ENCODE measurements at places on chromosomes 1 and 21.

DNA sequence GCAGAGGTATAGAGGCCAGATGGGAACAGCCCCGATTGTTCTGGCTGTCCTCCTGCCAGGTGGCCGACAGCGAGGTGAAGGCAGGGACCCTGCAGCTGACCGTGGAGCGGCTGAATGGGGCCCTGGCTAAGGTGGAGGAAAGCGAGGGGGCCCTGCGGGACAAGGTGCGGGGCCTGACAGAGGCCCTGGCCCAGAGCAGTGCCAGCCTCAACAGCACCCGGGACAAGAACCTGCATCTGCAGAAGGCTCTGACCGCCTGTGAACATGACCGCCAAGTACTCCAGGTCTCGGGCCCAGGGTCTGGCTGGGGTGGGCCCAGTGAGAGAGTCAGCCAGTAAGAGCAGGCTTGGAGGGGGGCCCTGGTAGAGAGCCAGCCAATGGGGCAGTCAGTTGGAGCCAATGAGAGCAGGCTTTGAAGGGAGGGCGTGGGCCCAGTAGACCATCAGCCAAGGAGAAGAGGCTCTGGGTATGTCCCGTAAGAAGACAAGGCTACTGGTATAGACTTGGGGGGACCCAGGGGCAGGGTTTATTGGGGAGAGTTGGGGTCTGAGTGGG is 11.3 kb downstream of the MFAP2 start:
- DNase-seq = no peak

DNA sequence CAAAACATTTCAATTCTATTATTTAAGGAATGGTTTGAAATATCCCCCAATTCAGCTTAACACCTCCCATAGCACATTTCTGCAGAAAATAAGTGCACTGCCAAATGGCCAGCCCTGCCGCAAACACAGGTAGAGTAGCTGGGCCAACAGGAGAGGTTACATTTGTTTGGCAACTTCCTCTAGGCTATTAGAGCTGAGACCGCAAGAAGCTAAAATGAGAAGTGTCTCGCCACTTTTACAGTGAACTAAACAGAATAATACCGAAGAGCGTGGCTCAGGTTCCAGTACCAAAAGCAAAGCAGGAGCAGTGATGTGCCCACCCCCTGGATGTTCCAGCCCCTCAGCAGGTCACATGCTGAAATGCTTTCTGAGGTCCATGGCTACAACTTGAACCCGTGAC is 154.5 kb upstream of the PKN2 start:
- no peak for DNase-seq

GRCh38 chr1:53465023-53465957 is 6.1 kb downstream of the DMRTB1 start:
- DNase-seq = peak; percentile 13

GRCh38 chr1:110240476-110241210 is 30.5 kb downstream of the KCNC4 start:
- no peak for DNase-seq

- no peak for DNase-seq
These were observed 1144.6 kb upstream of the TMPRSS15 start for GRCh38 chr21:19547951-19548840.

DNA sequence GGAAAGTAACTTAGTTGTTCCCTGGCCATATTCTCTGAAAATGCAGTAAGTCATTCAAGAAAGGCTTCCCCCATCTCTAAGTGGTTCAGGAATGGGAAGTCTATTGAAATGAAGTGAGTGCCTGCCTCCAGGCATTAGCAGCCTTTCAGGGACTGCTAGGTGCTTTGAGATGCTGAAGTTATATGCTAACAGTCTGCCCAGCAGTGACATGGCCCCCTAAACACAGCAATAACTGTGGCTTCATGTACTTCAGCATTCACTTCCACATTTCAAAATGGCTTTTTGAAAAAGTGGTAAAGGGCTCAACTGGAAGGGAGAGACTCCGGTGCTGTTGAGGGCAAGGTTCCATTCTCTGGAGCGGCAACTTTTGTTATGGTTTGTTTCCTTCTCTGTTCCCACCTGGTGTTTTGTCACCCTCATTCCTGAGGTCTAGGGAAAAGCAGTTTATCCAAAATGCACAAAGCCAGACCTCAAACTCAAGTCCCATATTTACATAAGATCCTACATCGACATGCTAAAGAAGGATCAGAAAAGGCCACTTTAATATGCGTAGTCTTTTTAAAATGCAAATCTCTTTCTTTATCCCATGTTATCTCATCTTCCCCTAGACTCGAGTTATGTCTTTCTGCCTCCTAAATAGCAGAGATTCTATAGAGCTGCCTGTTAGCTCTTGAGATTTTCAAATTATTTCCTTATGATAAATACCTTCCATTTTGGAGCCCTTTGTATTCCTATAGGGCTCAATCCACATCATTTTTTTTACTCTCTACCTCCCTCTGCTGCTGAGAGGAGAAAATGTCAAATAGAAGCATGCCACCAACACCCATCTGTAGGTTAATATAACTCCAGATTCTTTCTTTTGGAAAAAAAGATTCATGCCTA is 34.2 kb upstream of the LRRC8C start:
- DNase-seq = peak; percentile 33

- DNase-seq = no peak
These were observed 126.4 kb downstream of the ZZZ3 start for GRCh38 chr1:77556045-77556444.

GRCh38 chr1:11610629-11611180 is 43.5 kb downstream of the FBXO2 start:
- no peak for DNase-seq

- DNase-seq = no peak
These were observed 9.7 kb downstream of the MACF1 start for GRCh38 chr1:39214021-39214713.

DNA sequence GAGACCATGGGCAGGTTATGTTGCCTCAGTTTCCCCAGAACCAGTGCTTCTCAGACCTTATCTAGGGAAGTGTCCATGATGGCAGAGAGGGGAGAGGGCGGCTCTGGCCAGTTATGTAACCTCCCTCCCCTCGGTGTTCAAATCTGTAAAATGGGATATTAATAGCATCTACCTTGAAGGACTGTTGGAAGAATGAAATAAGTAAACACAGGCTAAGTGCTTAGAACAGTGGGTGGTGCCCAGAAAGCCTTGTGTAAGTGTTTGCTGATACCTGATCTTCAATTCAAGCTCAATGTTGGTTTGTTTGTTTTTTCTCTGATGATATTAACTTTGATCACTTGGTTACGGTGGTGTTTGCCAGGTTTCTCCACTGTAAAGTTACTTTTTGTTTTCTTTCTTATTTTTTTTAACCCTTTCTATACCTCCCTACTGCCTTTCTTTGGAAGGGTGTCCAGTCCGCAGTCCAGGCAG is 34.9 kb downstream of the EPHA2 start:
- peak; percentile 73 for DNase-seq

DNA sequence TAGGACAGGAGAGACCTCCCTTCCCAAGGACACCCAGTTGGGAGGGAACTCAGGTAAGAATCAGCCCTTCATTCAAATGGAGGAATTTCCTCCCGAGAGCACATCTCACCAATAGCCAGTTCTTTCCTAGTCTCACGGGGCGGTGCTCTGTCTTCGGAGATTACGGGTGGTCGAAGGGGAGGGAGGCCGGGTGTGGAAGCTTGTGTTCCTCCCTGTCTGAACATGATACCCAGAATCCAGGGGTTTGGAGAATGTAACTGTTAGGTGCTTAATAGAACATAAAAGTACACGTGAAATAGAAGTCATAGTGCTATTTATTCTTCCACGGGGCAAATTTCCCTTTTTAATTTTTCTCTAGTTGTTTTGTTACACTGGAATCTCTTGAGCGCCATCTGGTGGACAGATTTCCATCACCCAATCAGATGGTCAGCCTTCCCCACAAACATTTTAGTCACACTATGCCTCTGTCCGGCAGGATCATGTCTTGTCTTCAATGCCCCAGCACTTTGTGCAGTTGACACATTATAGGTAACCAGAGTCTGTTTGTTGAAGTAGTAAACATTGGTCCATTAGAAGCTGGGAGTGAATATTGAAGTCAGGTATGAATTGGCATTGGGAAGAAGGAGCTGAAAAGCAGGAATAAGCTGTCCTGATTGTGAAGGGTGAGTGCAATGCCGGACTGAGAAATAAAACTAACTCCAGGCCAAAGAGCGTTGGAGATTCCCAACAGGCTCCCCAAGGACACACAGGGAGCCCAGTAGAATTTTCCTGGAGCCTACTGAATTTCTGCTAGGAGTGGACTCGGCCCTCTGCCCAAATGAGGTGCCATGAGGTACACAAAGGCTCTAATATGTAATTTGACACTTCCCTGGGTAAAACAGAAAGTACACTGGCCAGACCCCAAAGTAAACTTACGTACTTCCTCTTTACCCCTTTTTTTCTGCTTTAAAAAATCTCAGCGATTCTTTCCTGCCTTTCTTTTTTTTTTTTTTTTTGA is 27.6 kb upstream of the ZNF697 start:
- peak; percentile 89 for DNase-seq

- no peak for DNase-seq
These were observed 63.5 kb downstream of the FHAD1 start for GRCh38 chr1:15310544-15310943.

- DNase-seq = no peak
These were observed 45.4 kb upstream of the B3GALT5 start for GRCh38 chr21:39567180-39567972.

DNA sequence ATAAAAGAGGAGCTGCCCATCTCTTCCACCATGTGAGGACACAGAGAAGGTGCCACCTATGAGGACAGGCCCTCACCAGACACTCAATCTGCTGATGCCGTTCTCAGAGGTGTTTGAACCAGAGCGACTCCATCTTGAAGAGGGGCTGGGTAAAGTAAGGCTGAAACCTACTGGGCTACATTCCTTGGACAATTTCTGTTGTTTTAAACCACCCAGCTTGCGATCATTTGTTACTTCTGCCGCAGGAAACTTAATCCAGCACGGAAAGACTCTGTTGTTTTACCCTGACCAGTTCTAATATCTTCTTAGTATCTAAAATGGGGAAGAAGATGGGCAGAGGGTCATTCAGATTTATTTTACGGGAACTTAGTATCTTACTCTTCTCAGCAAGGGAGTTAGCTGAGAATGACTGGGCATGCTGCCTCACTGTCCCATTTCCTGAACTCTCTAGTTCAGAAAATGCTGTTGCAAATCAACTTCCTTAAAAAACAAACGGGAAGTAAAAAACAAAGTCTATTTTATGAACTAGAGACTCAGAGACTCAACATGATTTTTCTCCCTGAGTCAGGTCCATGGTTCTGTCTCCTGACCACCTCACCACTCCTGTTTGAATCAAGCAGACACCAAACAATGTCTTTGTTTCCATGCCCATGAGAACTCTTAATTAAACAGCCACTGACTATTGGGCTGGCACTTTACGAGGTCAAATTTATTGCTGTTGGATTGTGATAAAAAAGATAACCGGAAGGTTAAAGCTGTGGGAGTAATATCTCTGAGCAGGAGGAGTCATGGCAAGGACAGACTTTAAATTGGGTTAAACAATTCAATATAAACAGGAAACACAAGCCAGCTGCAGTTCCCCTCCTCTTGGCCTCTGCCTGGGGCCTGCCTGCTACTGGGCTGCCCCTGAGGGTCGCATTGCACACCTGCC is 23.8 kb upstream of the IFNAR1 start:
- peak; percentile 77 for DNase-seq

DNA sequence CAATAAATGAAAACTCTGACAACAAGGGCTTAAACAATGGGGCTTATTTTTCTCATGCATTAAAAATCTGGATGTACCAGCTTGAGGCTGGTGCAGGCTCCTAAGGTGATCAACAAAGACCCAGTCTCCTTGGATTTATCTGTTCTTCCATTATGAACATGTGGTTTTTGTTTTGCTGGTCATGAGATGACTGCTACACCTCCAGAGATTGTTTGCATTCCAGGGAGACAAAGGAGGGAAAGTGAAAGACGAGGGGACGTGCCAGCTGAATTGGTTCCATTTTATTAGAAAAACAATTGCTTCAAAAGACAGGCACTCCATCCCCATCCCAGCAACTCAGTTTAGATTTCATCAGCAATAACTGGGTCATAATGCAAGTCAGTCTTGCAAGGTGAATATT is 90.9 kb upstream of the KCNK1 start:
- no peak for DNase-seq

- no peak for DNase-seq
These were observed 72.4 kb upstream of the CACHD1 start for GRCh38 chr1:64397541-64397940.

- no peak for DNase-seq
These were observed 553 bp upstream of the SLC30A2 start for GRCh38 chr1:26046246-26047095.

DNA sequence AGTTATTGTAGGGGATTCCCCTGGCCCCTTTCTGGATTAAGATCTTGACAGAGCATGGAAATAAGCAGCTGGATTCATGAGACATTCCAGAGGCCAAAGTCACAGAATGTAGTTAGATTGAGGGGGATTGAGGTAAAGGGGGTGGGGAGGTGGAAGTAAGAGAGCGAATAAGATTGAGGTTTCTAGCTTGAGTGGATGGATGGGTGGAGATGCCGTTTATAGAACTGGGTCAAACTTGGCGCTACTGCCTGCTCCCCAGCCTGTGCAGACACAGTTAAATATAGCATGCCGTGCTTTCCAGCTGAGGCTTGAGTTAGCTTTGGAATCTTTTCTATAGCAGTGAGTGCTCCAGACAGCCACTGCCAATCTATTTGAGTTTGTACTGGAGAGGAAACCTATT is 85.7 kb downstream of the DYRK1A start:
- DNase-seq = peak; percentile 93

- no peak for DNase-seq
These were observed 8.5 kb downstream of the NECAP2 start for GRCh38 chr1:16449065-16449464.

DNA sequence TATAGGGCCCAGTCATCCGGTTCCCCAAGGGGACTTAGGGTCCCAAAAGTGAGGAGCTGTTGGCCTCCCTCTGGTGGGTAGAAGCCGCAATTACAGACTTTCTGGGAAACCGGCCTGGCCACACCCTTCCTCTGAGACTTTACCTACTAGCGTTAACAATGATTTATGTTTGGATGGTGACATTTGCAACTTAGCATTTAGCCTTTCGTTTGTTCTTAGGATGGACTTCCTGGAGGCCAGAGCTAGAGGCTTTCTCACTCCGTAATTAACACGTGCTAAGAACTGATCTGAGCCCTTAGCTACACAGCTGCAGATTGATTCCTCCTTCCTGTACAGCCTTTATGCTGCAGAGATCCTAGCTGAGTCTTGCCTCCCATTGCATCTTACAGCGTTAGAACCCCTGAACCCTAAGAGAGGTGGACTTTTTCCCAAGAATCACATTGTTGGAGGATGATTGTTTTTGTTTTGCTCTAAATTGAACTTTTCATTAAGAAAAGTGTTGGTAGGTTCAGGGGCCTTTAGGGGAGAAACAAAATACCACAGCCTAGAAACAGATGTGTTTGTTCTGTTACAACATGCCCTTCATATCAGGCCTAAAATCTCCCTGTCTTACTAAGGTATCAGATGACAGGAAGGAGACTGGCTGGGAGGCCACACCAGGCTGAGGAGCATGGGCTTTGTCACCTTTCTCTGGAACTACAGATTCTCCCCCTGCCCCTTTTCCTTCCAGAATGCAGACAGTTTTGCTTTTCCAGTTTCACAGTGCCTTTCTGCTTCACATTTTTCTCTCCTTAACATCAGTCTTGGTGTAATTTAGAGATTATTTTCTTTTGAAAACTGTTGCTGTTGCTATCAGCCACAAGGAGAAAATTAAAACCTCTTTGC is 1.9 kb downstream of the S100A11 start:
- DNase-seq = peak; percentile 84
